ENCODE measurements at places on chromosomes 3 and 15.
A peak's percentile ranks its signal among the peaks of the same experiment; 100 is the strongest.

DNA sequence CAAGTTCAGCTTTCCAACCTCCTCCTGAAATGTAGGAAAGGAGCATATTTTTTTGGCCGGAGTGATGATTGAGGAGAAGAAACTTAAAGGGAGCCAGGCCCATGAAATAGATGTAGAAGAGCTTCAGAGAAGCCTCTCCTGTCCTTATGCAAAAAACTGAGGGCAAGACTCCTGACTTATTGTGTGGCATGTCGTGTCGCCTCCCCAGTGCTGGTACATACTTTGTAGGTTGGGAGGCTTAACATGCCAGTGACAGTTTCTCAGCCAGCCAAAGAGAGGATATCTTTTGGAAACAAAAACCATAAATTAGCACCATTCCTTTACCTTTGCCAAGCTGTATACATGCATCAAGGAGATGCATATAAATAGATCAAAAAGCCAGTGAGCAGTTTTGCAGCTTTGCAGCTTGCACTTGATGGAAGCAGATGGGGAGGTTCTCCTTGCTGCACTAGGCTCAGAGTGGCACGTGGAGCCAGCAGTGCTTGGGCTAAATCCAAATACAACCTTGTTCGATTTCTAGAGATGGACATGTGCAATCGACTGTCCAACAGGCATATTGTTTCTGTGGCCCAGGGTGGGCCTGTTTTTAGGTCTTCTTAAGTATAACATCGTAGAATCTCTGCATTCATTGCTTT is 10.2 kb downstream of the SLCO3A1 start:
- DNase-seq, result no peak

DNA sequence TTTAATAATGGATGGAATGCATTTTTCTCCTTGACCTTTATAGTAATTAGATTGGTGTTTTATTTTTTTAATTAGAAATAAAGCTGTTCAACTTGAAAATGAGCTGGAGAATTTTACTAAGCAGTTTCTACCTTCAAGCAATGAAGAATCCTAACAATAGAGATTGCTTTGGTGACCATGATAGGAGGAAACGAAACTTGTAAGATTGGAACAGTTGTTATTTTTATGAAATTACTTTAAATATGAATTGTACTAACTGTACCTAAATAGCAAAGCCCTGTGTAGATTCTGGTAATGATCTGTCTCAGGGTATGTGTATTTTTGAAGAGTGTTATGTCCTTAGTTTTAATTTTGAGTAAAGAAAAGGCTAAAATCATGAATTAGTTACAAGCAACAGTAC is 44.4 kb downstream of the MFN1 start:
- DNase-seq, result no peak

DNA sequence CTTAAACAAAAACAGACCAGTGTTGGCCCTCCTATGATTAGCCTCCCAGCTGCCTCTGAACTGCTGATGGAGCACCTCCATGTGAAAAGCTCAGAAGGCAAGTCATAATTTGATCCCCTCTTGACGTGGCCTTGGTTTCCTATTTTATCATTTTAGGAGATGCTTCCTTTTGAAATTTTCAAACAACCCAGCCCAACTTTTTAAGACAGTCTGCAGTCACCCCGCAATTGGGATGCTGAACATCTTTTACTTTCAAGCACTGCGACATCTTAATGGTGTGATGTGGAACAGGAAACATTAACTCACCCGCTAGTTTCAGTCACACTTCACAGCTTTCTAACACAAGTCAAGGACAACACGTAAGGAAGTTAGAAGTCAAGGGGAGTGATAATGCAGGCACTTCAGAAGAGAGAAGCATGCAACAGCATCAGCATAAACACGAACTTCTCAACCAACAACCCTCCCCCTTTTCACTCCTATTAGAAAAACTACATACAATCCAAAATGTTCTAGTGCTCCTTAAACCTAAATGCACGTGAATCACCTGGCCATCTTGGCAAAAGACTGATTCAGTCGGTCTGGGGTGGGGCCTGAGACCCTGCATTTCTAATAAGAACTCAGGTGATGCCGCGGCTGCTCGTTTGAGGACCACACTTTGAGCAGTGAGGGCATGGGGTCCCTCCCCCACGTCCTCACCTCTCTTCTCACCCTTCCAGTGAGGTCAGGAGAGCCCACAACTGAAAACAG is 161.5 kb downstream of the FOXP1 start:
- DNase-seq, result peak; percentile 74

DNA sequence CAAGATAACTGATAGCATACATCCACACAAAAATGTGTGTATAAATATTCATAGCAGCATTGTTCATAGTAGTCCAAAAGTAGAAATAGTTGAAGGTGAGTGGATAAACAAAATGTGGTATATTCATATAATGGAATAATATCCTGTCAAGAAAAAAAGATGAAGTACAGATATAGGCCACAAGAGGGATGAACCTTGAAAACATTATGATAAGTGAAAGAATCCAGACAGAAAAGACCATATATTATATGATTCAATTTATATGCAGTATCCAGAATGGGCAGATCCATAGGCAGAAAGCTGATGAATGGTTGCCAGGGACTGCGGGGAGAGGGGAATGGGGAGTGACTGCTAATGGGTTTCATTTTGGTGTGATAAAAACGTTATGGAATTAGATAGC is 54.3 kb upstream of the TNIK start:
- DNase-seq, result no peak

- no peak for DNase-seq
Measured at GRCh38 chr3:58563386-58564035, 13.7 kb downstream of the FAM107A start.

- no peak for DNase-seq
Measured at GRCh38 chr3:11452885-11453847, 181.0 kb downstream of the ATG7 start.

GRCh38 chr15:80893777-80894176 is 95.8 kb downstream of the MESD start:
- DNase-seq, result no peak

- DNase-seq, result no peak
Measured at GRCh38 chr15:76345880-76346668, 9.5 kb downstream of the ISL2 start.

DNA sequence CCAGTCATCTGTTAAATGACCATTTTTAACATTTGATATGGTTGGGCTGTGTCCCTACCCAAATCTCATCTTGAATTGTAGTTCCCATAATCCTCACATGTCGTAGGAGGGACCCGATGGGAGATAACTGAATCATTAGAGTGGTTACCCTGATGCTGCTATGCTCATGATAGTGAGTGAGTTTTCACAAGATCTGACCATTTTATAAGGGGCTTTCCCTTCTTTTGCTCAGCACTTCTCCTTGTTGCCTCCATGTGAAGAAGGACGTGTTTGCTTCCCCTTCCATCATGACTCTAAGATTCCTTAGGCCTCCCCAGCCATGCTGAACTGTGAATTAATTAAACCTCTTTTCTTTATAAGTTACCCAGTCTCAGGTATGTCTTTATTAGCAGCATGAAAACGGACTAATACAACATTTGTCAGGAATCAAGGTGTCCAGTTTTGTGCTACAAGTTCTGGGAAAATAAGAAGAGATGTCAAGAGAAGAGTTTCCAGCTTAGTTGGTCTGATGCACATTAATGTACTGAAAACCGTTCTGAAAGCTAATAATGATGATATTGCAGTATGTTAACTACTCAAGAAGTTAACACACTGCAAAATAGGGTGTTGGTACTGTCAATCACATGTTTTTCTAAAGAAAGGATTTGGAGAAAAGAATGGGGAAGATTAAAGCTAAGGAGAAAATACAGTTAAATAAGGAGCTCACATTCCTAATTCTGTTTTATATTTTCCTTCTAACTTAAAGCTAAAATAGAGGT is 67.9 kb downstream of the ATP8B4 start:
- DNase-seq, result no peak

DNA sequence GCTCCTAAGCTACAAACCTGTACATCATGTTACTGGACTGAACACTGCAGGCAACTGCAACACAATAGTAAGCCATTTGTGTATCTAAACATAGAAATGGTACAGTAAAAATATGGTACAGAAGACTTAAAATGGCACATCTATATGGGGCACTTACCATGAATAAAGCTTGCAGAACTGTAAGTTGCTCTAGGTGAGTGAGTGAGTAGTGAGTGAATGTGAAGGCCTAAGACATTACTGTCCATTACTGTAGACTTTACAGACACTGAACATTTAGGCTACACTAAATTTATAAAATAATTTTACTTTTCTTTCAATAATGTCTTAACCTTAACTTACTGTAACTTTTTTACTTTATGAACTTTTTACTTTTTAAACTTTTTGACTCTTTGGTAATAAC is 76.2 kb downstream of the STAG1 start:
- no peak for DNase-seq

- peak; percentile 64 for DNase-seq
Measured at GRCh38 chr3:38649500-38650247, at the start of gene SCN5A. TSS of gene SCN5A (minus strand) at chr3:38649687. CDS start at chr3:38633307, 16,380 bp downstream.

DNA sequence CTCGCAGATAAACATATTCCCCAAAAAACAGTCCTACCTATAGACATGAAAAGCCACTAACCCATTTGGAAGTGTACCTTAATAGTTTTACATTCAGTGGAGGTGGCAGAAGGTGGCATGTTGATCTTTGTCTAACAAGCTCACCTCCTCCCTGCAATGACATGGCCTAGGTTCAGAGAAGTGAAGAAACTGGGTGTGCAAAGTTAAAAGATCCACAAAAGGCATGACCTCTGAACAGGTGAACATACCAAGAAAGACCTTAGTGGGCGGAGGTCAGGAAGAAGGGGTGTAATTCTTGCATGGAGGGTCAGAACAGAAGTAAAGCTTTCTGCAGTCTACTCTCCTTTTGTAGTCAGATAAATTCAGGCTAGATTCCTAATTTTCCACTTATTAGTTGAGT is 822 bp downstream of the MRPL3 start:
- no peak for DNase-seq

DNA sequence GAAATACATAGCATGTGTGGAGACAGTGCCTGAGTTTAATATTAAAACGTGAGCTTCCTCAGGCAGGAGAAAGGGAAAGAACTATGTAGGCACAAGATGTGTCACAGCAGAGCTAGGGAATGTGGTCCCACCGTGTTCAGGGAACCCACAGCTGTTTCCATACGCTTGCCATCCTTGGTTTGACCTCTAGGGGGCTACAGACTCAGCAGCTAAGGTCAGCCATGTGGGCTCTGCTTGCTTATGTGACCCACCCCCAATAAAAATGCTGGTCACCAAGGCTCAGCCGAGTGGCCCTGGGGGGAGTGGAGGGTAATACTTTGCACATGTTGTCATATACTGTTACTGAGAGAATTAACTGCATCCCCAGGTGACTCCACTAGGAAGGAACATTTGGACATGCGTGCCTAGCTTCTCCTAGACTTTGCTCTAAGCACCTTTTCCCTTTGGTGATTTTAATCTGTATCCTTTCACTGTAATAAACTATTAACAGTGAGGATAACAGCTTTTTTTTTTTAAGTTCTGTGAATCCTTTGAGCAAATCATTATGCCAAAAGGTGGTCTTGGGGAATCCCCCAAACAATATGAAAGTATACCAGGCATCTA is 3.3 kb downstream of the TUBGCP5 start:
- peak; percentile 61 for DNase-seq

DNA sequence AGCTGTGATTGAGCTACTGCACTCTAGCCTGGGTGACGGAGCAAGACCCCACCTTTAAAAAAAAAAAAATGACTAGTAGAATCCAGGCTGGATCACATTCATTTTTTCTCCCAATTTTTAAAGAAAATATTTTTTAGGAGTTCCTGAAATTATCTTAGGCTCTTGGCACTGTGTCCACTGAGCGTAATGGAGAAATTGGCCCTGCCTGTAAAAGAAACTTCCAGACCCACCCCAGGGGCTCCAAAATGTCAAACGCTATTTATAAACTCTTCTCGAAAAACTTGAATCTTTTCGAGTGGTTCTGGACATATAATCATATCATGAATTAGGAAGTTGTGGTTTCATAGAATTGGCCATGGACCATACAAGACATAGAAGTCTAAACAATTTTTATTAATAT is 300.2 kb upstream of the RGMA start:
- no peak for DNase-seq

DNA sequence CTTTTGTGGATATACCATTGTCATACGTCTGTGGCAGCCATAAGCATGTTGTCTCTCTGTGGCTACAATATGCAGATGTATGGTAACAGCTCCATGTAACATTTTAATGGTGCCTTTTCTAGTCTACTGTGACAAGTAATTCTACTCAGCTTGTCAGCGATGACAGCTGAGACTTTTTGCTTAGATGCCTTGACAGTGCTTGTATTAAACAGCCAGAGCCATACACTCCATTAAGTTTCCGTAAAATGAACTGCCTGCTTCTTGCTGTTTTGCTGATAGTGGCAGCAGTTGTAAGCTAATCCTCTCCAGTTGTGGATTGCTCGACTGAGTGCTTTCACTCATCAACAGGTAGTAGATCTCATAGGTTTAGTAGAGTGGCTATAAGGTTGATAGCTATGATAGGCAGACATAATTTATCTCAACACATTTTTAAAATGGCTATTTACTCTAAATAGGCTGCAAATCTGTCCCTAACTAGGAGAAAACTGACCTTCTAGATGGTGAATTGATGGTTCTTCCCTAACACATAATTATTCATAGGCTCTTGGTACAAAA is 260.2 kb upstream of the NAALADL2 start:
- no peak for DNase-seq

DNA sequence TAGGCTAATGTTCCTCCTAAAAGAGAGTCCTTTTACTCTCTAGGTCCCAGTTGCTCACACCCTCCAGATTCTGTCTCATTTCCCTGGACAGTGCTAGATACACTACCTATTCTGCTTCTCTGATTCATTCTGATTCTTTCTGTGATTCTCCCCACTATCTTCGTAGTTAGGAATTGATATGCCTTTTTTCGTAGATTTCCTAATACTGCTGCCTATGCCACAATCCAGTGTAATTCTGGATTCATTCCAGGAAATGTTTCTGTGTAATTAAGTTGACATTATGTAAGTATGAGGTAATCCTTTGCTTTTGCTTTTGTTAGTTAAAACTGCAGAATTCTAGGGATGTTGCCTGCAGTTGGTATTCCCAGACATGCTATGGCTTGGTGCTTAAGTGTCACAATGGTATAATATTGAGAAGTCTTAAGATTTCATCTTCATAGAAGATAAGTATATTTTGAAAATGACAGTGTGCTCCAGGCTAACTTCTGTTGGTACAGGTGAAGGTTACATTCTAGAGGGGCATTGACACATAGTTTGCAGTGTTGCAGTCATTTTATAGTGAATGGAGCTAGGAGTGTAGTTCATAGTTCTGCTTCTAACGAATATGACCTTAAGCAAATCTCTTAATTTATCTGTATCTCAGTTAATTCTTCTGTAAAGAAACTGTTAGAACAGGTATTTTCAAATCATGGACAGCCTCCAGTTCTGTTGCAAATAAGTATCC is 54.3 kb downstream of the RIOX2 start:
- no peak for DNase-seq

DNA sequence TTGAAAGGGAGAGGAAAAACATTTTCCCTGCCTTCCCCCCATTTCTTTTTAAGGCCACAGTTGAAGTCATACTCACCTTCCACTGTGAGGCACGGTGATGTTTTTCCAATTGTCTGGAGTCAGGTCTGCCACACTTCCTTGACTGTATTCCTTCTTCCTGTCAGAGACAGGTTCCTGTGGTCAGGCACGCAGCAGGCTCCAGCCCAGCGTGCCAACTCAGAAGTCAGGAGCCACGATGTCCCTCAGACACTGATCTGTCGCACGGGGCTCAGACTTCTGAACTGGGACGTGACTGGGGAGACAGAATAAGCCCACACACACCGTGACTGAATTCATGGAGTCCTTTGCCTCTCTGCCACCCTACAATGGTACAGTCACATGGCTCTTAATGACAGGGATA is 41.2 kb upstream of the ADAMTS9 start:
- no peak for DNase-seq

Measured in activated CD4-positive, alpha-beta memory T cell treated with anti-CD3 and anti-CD28 coated beads for 36 hours (primary cell).